HT-29 (cell line): ENCODE measurements at places on chromosomes 7 and 10.

- peak; percentile 29 for DNase-seq
Observed at GRCh38 chr10:12727832-12728215, 273.7 kb downstream of the CCDC3 start.

DNA sequence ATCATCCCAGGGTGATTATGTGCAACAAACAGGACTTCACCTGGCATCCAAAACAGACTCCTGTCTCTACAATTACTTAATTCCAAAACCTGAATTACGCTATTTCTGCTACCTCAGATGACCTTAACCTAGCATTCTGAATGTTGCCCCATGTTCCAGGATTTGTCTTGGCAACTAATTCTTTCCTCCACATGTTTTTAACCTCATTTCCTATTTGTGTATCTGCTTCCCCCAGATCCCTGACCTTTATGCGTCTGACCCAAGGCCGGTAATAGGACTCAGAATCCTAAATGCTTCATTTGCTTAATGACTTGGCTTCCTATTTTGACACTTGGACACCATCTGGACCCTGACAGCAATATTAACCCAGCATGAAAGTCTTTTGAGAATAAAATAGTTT lies 8.7 kb upstream of the ING3 start:
- no peak for DNase-seq

- no peak for DNase-seq
Observed at GRCh38 chr10:29603223-29603896, 31.4 kb downstream of the SVIL start.

GRCh38 chr7:126792521-126792920 lies 460.2 kb downstream of the GRM8 start:
- DNase-seq: no peak

GRCh38 chr7:121219026-121219425 lies 109.8 kb upstream of the WNT16 start:
- no peak for DNase-seq

DNA sequence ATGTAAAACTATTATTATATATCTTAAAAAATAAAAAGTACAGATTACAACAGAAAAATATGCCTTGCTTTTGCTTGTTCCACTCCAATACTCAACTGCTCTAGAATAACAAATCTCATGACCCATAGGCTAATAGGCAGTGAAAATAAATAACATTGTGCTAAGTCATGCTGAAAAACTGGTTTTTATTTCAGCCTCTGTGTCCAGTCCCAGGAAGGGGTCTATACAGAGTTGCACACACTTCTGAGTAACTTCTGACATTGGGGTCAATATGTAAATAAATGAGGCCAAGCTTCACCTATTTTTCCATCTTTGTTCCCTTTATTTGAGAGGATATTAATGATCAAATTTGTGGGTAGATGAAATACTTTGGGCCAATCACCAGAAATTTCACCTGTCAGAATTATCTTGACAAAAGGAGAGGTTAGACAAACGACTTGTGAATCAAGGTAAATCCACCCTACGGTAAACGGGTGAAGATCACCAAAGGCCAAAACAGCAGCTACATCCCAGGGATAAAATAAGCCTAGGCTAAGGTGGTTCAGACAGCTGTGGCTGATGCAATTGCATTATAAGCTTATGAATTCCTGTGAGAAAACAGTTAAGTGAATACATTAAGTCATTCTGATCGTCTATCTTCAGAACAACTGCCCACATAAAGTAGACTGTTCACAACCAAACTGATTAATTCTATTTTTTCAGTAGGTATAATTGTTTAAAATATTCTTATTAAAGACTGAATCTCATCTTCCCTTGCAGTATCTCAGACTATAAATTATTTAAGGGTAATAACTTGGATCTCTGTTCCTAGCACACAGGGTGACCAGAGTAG lies 87.5 kb downstream of the UBE2H start:
- no peak for DNase-seq

DNA sequence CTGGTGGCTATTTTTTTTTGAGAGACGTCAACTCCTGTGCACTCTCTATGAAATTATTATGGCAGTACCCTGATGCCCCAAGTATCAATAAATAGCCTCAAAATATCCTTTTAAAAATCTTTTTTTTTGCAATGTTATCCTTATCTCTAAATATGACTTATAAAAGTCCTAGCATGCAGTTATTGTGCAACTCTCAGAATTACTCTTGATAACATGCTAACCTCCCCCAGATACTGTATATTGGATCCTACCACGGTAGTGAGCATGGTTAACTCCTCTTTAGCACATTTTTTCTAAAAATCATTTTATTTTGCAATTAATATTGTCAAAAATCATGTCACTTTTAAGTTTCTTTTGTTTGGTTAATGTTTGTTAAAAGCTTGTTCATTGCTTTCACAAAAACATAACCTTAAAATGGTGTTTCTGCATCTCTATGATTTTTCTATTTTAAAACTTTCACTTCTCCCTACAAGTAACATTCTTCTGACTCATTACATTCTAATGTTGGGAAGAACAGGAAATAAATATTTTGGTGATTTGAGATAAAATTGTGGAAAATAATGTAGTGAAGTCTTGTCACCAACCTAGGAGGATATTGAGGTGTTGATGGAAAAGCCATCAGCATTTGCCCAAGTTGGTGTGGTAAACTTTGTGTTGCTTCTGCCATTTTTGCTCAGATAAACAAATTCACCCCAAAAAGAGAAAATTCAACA lies 42.1 kb upstream of the ADRA2A start:
- no peak for DNase-seq

DNA sequence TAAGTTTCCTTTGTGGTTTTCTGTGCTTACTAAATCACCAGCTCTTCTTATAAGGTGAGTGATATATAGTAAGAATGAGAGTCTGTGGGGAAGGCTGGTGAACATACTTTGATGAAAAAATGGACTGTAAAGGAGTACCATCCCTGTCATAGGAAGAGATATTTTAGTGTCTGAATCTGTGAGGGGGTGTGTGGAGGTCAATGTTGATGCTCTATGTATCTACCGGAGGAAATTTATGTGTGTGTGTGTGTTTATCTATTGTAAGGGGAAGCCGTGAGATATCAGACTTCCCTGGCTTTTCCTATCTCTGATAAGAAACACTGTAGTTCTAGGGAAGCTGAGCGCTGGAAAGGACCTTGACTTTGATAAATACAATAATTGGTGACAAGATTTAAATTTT lies 179.0 kb downstream of the PCDH15 start:
- no peak for DNase-seq

DNA sequence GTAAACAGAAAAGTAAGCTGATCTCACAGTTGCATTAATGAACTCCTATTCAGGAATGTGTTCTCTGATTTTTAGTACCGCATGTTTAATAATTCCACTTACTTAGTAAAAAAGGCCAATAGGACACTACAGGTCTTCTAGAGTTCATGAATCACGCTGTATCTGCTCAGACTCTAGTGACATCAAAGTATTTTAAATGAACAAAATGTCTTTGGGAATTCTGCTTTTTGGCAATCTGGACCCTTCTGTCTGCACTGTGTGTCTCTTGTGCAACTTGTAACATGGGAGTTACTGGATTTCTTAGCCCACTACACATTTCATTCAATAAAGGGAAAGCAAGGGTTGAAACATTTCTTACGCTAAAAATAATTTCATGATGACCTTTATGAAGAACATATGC lies 50.2 kb downstream of the RABGEF1 start:
- DNase-seq: no peak

DNA sequence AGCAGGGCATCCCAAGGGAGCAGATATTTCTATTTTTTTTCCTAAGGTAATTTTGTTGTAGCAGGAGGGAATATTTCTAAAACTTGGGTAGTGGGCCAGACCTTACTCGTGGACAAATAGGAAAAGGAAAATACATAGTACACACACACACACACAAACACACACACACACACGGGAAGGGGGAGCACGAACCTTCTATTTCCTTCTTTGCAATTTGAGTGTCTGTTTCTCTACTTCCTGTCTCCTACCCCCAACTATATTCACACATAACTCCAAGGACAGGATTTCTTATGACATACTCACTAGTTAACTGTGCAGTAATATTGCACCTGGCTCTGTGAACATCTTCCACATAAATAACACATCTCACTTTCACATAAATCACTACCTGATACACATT lies 4.4 kb downstream of the LDB1 start:
- no peak for DNase-seq

DNA sequence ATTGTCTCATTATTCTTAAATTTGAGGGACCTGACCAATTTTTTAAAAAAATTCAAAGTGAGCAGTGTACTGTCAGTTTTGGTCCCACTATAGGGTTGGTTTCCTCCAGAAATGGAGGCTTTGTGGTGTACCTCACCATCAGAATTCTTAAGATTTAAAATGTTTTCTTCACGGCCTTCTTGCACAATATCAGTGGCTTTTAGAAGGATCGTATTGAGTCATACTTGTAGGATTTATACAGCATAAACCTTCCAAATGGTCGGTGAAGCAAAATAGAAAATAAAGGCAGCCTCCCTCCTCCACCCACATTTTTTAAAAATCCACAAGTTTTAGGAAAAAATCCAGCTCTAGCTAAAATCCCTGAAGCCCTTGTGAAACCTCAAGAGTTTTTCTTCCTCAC lies 126.4 kb downstream of the RNLS start:
- no peak for DNase-seq

- no peak for DNase-seq
Observed at GRCh38 chr10:8591640-8592039, 537.2 kb downstream of the GATA3 start.

DNA sequence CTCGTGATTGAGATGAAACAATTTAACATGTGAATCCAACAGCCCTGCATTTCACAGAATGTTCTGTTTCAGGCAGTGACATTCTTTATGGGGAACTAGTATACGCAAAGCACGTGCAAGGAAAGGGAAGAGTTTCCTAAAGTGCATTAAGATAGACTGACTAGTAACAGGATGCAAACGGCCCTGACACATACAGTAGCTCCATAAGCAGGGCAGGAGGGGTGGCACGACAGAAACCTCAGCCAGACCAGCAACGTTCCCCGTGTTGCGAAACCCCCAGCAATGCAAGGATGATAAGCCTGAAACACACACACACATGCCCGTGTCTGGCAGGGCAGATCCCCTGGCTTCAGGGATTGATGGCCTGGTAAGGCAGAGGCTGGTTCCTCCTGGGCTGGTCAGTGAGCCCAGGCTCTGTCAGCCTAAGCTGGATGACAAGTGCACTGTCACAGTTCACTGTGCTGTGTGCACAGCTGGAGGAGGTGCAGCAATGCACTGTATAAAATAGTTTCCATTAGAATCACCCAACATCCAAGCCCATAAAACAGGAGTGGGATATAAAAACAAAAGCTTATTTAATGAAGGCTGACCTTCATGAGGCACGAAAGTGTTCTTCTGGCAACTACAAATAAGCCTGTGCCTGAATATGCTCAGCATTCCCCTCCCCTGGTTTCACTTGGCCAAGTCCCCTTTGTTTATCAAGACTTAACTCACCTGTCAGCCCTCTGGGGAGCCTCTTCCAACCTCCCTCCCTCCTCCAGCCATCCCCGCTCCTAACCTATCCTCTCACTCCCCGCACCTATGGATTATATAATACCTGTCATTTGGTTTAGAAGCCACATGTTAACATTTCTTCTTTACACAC lies 88.8 kb downstream of the GSAP start:
- peak; percentile 19 for DNase-seq

- DNase-seq: no peak
Observed at GRCh38 chr10:113518816-113519591, 33.8 kb upstream of the HABP2 start.

DNA sequence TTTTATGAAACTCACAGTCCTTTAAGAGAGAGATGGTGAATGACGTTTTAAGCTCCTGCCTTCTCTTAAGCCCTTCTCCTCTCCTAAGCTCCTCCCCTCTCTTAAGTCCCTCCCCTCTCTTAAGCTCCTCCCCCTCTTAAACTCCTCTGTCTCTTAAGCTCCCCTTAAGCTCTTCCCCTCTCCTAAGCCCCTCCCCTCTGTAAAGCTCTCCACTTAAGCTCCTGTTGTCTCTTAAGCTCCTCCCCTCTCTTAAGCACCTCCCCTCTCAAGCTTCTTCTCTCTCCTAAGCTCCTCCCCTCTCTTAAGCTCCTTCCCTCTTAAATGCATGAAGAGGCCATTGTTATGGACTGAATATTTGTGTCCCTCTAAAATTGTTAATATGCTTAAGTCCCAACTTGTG lies 1180.6 kb upstream of the AUTS2 start:
- peak; percentile 10 for DNase-seq

DNA sequence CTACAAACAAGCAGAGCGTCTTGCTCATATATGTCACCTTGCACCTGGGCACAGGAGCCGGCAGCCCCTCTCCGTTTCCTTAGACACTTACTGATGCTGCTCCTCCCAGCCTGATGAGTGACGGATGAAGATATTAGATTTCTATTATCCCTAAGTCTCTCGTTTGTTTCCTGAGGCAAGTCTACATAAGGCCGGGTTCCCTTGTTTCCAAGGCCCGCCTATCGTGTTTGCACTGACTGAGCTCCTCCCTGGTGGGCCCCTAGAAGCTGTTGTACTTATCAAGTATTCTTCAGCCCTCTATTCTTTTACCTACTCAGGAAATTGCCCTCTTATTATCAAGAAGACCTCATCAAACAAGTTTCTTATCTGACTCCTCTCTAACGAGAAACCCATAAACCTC lies 18.5 kb downstream of the SH3PXD2A start:
- no peak for DNase-seq

GRCh38 chr10:12755075-12755474 lies 246.4 kb downstream of the CCDC3 start:
- no peak for DNase-seq

GRCh38 chr7:104408371-104408770 lies 80.0 kb downstream of the LHFPL3 start:
- no peak for DNase-seq

- DNase-seq: no peak
Observed at GRCh38 chr10:69470463-69471384, 19.5 kb downstream of the TSPAN15 start.

- DNase-seq: no peak
Observed at GRCh38 chr10:99534939-99535763, 2.4 kb downstream of the NKX2-3 start.

- no peak for DNase-seq
Observed at GRCh38 chr10:95545981-95546380, 15.2 kb downstream of the SORBS1 start.

GRCh38 chr7:90251304-90251635 lies 6.3 kb downstream of the CFAP69 start:
- no peak for DNase-seq

DNA sequence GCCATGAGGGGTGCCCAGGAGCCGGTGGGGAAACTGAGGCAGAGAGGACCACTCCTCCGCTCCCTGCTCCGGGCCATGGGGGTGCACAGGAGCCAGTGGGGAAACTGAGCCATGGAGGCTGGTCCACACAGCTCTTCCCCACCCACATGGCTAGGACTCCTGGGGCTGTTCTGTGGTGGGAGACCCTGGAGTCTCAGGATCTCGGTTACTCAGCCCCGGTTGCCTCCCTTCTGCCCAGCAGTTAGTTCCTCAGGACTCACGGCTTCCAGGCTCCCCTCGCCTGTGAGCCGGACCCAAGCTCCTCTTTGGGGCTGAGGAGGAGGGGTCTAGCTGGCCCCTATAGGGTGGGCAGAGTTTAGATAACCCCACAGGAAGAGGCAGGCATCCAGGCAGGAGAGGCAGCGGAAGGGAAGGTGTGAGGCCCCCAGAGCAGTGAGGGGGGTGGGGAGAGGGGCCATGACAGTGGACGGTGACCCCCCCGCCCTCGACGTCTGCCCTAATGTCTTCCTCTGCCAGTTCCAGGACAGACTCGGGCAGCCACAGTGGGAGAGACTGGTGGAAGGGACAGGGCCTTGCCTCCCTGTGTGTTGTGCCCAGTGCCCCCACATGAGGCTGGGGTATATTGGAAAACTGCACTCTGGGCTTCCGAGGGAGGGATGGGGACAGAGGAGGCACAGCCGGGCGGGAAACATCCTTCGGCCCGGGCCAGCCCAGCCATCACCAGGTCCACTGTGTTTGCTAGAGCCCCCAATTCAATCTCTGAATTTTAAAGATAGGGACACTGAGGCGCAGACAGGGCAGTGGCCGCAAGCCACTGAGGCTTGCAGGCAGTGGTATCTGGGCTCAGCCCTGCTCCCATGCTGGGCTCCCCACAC lies 4.3 kb downstream of the ELFN1 start:
- DNase-seq: no peak
